Dorsolateral prefrontal cortex (tissue), 122 donors: ENCODE measurements at places on chromosomes 16 and 17.
A peak's percentile ranks its signal among the peaks of the same experiment; 100 is the strongest.

DNA sequence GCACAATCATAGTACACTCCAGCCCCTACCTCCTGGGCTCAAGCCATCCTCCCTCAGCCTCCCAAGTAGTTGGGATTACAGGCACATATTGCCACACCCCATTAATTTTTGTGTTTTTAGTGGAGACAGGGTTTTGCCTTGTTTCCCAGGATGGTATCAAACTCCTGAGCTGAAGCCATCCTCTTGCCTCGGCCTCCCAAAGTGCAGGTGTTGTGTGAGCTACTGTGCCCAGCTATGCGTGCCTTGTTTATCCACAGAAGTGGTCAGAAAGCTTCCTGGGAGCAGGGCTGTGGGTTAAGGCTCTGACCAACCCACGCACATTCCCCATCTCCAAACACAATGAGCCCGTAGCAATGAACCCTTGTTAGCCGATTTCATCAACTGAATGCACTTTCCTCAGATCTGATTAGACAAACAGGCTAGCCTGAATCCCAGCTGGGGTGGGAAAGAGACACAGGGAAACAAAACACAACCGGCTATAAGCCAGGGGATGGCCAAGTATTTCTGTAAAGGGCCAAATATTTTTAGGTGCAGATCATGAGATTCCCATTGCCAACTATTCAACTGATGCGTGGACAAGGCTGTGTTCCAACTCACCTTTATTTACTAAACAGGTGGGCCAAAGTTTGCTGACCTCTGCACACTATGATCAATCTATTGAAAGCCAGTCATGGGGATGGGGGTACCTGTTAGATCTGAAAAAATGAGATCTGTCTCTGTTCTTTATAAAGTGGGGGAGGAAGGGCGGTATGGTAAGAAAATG lies 193.6 kb downstream of the CPPED1 start:
- DNase-seq = no peak

GRCh38 chr16:12329246-12329995 lies 352.9 kb downstream of the SNX29 start:
- no peak for DNase-seq

- DNase-seq = no peak
Observed at GRCh38 chr17:61453566-61454380, 1.6 kb downstream of the TBX4 start.

DNA sequence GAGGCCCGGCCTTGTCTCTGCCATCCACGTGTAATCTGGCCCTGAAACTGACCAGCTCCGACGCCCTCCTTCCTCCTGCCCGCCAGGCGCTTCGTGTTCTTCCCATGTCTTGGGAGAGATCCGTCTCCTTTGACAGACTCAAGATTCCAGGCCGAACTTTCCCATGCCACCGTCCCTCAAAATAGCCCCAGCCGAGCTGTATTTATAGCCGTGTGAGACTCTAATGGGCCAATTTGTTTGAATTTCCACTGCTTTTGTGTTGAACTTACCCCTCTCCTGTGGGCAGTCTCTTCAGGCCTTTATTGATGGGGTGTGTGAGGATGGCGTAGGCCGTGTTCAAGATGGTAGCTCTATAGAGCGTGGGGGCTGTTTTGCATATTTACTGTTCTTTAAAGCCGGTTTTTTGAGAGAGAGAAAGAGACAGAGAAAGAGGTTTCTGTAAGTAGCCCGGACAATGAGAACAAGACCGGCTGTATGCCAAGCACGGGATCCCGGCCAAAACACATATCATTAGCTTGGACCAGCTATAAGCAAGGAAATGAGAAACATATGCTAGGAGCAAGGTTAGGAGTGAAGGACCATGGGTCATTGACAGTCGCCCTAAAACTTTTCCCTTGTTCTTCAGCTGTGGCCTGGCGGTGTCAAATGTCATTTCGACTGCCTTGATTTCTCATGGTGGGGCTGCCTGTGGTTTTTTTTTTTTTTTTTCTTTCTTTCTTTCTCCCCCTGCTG lies 124.5 kb upstream of the ZFHX3 start:
- DNase-seq = peak; percentile 42

DNA sequence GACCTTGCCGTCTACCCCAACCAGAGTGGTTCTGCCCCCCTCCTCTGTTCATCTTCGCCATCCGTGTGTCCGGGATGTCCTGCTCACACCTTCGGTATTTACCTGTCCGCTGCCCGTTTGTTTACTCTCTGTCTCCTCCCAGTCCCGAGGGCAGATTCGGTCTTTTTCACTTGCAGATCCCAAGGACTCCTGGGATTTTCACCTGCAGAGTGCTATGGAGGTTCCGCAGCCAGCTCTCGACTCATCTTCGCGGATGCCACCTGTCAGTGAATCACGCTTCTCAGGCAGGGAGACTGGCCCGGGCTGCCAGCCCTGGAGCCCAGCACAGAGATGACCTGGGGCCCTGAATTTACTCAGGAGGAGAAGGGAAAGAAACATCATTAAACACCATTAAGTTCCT lies 8.1 kb downstream of the CRISPLD2 start:
- no peak for DNase-seq

- DNase-seq = no peak
Observed at GRCh38 chr16:51951668-51952298, 595.2 kb downstream of the TOX3 start.

GRCh38 chr17:15290605-15291004 lies 25.5 kb upstream of the PMP22 start:
- DNase-seq = no peak

- DNase-seq = peak; percentile 92
Observed at GRCh38 chr16:50024684-50025536, at the start of gene CNEP1R1. Gene CNEP1R1, plus strand, starts transcription at chr16:50025225. Its CDS starts 91 bp downstream, at chr16:50025316.

DNA sequence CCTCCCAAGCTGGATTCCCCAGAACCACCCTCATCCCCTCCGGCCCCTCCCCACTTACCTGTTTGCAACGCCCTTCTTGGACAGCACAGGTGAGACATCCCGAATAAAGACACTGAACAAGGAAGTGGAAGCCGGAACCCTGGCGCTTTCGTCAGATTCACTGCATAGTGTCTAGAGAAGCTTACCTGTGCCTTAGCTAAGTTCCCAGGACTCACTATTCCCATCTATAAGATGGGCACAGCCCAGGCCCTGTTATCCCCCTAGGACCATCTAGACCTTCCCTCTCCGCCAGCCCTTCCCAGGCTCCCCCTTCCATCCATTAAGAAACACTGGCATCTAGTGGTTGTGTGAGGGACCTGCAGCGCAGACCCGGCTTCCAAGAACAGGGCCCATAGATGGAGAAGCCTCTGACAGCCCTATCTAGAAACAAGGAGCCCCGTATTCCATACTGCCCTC lies 26.9 kb upstream of the RPL38 start:
- peak; percentile 82 for DNase-seq

GRCh38 chr17:8062435-8062806 lies 23.6 kb downstream of the ALOX15B start:
- DNase-seq = no peak

DNA sequence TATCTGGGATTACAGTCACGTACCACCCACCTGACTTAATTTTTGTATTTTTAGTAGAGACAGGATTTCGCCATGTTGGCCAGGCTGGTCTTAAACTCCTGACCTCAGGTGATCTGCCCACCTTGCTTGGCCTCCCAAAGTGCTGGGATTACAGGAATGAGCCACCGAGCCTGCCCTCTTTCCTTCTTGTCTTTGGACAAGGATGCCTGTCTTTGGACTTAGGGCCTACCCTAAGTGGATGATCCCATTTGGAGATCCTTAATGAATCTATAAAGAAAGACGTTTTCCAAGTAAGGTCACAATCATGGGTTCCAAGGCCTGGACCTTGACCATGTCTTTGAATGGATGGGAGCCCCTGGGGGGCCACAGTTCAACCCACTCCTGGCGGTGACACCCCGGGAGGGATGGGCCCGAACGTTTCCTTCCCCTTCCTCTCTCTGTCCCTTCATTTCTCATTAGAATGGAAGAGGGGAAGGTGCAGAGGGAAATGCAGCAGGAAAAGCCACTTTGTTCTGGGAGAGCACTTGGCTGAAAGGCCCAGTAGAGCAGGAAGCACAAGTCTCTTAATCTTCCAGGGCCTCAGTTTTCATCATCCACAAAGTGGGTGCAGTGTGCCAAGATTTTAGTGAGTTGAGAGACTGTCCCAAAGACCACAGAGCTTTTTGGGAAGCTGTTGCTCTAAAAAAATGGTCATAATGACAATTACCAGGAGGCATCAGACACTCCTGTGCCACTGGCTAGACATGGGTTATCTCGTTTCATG lies 353.3 kb downstream of the SEC14L1 start:
- peak; percentile 28 for DNase-seq

DNA sequence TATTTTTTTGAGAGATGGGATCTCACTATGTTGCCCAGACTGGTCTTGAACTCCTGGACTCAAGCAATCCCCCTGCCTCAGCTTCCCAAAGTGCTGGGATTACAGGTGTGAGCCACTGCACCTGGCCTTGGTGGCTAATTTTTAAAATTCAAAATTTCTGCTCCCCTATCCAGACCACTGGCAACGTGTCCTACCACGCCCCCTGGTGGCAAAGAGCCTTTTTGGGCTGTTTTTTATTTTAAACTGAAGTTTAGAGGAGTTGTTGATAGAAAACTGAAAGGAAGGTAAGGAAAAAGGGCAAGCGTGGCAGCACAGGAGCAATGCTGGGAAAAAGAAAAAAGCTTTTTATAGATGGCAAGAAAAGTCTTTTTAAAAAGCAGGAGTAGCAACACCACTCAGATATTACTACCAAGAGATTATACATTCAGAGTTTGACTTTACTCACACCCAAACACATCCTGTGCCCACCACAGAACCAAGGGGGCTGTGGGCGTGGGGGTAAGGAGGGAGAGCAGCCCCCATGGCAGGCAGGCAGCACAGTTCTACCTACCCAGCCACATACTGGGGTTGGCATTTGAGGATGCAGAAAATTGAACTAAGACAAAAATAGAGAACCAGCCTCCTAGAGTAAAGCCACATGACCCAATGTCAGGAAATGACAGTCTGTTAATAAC lies 4.2 kb upstream of the MXRA7 start:
- peak; percentile 63 for DNase-seq

- DNase-seq = no peak
Observed at GRCh38 chr16:72989579-72990551, 58.1 kb downstream of the ZFHX3 start.

DNA sequence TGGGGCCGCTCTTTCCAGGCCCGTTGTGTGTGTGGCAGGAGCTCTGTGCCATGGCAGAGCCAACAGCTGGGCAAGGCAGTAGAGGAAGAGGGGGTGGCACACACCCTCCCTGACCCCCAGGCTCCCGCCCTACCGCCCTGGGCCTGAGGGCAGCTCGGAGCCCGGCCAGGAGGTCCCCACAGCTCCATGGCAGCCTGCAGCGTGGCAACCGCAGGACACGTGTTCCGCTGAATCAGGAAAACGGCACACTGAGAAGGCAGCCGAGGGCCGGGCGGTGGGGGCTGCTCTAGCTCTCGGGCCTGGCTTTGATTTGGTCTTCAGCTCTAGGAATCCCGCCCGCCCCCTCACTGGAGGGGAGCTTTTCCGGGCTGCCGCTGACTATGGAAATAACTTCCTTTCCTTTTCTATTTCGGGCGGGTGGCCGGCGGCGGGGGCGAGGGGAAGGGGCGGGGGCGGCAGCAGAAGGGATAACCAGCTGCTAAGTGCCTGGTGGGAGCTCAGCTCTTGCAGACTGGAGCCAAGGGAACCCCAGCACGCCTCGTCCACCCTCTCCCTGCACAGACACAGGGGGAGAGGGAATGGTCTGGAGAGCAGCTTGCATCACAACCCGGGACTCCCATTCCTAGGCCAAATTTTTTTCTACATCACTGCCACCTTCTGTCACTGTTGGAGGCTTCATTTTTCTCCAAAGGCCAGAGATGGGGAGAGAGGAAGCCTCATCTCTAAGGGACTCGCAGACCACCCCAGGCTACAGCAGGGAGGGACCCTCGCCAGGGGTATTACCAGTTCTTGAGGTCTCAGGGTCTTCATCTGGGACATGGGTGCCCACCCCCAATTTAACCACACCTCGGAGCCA lies 24.8 kb upstream of the MRPS23 start:
- DNase-seq = peak; percentile 87

DNA sequence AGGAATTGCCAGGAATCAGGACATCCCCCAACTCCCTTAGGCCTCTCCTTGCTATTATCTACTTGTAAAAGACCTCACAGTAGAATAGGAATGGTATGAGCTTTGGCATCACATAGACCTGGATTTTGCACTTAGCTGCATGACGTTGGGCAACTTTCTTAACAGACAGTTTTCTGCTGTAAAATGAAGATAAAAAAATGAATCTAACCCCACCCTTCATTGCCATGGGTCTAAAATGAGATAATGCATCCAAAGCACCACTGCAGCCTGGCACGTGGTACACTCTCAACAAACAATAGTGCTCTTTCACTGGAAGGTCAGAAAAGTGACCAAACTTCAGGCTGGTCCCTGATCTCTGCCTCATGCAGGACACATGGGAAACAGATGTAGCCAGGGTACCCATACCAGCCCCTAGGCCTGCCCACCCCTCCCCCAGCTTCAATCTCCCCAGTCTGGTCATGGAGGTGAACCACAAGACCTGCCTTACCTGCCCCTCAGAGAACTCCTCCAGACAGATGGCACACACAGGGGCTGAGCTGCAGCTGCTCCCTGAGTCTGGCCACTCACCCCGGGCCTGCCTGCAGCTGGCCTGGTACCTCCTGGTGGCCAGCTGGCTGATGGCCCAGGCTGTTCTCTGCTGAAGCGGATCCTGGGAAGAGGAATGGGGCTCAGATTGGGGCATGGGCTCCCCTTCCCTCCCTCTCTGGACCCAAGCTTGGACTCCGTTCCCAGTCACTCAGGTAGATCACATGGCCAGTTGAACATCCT lies 8.5 kb upstream of the SUPT4H1 start:
- no peak for DNase-seq

- DNase-seq = no peak
Observed at GRCh38 chr16:71338193-71338592, 20.3 kb upstream of the CALB2 start.

- no peak for DNase-seq
Observed at GRCh38 chr16:84519855-84520254, 15.4 kb upstream of the MEAK7 start.

DNA sequence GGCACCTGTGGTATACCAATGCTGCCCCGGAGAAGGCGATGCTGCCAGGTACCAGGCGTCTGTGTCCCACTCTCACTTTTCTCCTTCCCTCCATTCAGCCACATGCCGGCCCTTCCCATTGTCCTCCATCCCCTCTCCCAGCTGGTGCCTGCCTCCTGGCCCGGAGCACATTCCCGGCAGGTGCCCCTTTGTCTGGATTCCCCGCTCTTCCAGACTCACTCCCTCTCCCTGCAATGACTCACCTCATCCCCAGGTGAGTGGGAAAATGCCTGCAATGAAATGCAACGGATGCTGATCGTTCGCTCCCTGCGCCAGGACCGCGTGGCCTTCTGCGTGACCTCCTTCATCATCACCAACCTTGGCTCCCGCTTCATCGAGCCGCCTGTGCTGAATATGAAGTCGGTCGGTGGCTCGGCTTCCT lies 10.4 kb upstream of the KDM6B start:
- DNase-seq = no peak

- DNase-seq = no peak
Observed at GRCh38 chr17:76053246-76054111, 18.8 kb downstream of the SRP68 start.

GRCh38 chr16:3810198-3810664 lies 70.3 kb downstream of the CREBBP start:
- no peak for DNase-seq

- no peak for DNase-seq
Observed at GRCh38 chr17:82900741-82901140, 60.9 kb upstream of the ZNF750 start.

GRCh38 chr16:56662357-56663354 lies 4.9 kb downstream of the MT1F start:
- DNase-seq = no peak

- DNase-seq = no peak
Observed at GRCh38 chr17:31674717-31675349, 184.2 kb downstream of the COPRS start.

GRCh38 chr16:49503256-49504022 lies 129.8 kb downstream of the C16orf78 start:
- no peak for DNase-seq

- DNase-seq = no peak
Observed at GRCh38 chr16:79155471-79155870, 445.1 kb downstream of the MAF start.
